Vagina (tissue), 2 donors: ENCODE measurements at places on chromosomes 4 and X.

DNA sequence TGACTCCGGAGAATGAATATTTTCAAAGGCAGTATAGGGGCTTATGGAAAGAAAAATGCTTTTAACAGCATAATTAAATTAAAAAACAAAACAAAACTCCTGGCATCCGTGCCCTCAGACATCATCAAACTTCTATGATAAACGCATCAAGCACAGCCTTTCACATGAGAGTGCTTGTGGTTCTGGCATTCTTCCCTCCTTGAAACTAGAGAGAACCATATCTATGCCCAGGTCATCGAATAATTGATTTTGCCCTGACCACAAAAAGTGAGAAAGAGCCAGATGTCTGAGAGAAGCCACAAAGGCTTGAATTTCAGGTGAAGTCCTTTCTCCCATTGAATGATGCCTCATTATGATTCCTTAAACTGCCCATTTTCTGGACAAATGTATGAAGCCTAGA, 286.8 kb downstream of the CBLL2 start:
- DNase-seq = no peak

DNA sequence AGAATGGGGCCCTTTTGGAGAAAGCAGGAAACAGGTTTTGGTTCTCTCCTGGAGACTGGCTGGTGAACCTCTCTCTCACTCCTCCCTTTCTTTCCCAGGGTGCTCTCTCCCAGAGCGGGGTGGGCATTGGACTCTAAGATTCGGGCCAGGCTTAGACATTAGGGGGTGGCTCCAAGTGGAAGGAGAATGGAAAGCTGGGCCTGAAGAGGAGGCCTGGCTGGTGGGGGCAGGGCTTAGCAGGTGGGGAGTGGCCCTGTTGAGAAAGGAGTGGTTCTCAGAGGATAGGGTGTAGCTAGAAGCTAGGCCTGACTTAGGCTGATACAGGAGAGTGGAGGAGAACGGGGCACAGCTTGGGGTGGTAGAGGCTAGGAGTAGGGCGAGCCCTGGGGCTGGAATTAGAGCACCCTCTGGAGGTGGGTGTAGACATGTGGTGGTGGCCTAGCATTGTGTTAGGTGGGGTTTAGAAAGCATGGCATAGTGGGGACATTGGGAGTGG, 5.7 kb downstream of the PLP2 start:
- no peak for DNase-seq

- DNase-seq = no peak
These were observed 8.3 kb downstream of the TRO start for GRCh38 chrX:54928876-54929275.

DNA sequence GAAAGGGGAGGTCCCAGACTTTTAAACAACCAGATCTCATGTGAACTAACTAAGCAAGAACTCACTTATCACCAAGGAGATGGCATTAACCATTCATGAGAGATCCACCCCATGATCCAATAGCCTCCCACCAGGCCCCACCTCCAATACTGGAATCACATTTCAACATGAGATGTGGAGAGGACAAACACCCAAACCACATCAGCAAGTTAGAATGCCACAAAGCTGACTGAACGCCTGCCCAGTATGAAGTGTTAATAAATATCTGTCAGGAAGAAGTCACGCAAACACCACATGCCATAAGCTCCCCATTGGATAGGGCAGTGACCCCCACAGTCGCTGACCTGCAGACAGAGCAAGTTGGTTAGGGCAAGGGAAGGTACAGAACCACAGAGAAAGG, 14.3 kb downstream of the SLC10A6 start:
- no peak for DNase-seq

DNA sequence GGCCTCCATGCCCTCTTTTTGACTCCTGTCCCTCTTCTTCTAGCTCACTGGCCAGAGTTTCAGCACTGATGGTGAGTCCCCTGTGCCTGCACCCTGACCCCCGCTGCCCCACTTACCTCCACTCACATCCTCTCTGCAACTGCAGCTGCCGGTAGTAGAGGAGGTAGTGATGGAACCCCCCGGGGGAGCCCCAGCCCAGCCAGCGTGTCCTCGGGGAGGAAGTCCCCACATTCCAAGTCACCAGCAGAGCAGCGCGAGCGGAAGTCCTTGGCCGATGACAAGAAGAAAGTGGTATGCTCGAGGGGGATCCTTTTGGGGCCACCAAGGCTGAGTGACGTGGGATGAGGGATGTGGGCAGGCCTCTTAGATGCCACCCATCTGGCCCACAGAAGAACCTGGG, 5.8 kb downstream of the ARAF start:
- DNase-seq = no peak

- DNase-seq = no peak
These were observed 128.7 kb upstream of the TLL1 start for GRCh38 chr4:165744370-165744769.

DNA sequence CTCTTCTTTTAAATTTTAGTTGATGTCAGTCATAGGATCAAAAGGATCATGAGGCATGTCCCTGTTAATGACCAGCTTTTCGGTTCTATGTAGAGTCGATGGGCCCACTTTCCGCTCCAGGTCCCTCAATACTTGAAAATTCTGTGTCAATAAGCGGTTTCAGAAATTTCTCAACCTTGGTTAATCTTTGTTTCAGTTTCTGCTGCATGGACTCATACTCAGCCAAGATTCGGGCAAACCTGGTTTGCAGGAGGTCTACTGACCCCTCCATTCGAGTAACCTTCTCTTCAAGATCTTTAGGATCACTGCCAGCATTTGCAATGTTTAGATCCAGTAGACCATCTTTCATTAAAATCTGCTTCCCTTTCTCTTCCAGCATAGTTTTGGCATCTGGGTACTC, 22.0 kb upstream of the NFXL1 start:
- no peak for DNase-seq

- no peak for DNase-seq
These were observed 145.9 kb downstream of the CPEB2 start for GRCh38 chr4:15148199-15148598.

DNA sequence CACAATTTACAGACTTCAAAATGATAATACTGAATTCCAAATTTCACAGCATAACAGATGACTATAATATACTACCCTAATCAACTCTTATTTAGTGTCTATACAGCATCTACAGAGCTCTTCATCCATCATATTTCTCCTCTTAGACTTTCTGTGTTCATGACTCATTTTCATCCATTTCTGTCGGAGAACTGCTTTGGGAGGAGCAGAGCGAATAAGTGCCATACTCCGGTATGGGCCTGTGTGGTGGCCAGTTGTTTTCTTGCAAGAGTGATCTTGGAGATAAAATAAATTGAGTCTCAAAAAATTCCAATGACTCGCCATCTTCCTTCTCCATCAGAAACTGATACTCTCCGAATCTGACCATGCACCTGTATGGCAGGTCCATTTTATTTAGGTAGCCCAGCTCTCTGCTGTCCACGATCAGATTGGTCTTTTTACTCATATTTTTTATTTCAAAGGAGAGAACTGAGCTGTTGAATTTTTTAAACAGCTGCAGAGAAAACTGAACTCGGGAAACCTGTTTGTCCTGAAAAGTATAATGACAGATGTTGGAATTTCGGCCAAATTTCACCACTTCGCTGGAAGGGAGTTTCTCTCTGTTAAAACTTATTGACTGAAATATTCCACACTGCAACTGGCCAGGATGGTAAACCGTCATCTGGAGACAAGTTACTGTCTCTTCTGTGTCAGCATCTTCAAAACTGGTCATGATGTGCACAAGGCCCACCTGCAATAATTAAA, 7.8 kb downstream of the TIFA start:
- no peak for DNase-seq

- no peak for DNase-seq
These were observed 11.5 kb downstream of the RAB9A start for GRCh38 chrX:13700380-13700779.

DNA sequence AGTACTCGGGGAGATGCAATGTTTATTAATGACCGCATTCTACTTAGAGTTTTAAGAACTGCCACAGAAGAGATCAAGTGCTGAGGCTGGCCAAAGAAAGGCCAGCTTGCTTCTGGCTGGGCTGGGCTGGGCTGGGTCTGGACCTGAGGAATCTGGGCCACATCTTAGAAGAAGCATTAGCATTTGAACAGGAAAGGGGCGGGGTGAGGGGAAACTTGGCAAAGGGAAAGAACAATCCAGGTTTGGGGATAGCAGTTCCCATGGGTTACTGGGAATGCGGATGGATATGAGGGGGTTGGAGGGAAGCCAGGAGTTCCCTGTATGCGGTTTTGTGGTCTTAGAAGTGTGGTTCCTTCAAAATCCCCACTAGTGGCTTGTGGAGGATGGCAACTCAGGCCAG, 83.3 kb downstream of the CLDN34 start:
- no peak for DNase-seq

- DNase-seq = no peak
These were observed 135.8 kb upstream of the IL1RAPL2 start for GRCh38 chrX:104430072-104430741.

GRCh38 chrX:20063716-20064351, 52.9 kb downstream of the MAP7D2 start:
- DNase-seq = no peak

- DNase-seq = no peak
These were observed 42.3 kb downstream of the ATXN3L start for GRCh38 chrX:13277539-13277938.

GRCh38 chrX:43861750-43862149, 20.5 kb downstream of the MAOB start:
- DNase-seq = no peak

GRCh38 chr4:133929531-133930239, 271.9 kb downstream of the PABPC4L start:
- no peak for DNase-seq

DNA sequence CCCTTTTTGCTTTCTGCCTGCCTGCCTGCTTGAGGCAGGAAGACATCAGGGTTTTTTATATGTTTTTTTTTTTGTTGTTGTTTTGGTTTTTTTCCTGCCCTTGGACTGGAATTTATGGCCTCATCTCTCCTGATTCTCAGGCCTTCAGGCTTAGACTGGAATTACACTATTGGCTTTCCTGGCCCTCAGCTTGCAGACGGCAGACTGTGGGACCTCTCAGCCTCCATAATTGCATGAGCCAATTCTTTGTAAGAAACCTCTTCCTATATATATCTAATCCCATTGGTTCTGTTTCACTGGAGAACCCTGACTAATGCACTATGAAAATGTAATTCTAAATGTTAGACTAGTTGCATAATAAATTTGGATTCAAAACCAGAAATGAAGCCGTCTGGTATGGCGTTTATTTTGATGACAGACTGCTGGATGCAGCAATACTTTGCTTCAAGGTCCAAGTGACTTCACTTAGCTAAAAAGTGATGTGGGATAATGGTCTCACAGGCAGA, 59.0 kb downstream of the SEL1L3 start:
- no peak for DNase-seq

DNA sequence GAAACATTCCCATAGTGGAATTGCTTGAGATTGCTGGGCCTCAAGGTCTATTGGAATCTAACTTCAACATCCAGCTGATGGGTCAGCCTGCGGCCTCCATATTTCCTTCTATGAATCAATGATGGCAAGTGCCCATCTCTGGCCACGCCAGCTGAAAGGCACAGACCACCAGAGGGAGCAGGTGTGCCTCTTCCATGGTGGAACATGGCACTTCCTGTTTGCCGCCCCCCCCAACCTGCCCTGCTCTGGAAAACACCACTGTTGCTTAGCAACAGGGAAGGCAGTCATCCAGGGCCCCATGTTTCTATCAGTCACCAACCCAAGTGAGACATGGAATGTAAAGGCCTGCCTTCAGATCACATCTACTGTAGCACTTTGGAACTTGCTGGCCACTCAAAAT, 11.6 kb downstream of the PAGE4 start:
- DNase-seq = no peak

GRCh38 chrX:67296395-67296794, 247.4 kb upstream of the AR start:
- no peak for DNase-seq

DNA sequence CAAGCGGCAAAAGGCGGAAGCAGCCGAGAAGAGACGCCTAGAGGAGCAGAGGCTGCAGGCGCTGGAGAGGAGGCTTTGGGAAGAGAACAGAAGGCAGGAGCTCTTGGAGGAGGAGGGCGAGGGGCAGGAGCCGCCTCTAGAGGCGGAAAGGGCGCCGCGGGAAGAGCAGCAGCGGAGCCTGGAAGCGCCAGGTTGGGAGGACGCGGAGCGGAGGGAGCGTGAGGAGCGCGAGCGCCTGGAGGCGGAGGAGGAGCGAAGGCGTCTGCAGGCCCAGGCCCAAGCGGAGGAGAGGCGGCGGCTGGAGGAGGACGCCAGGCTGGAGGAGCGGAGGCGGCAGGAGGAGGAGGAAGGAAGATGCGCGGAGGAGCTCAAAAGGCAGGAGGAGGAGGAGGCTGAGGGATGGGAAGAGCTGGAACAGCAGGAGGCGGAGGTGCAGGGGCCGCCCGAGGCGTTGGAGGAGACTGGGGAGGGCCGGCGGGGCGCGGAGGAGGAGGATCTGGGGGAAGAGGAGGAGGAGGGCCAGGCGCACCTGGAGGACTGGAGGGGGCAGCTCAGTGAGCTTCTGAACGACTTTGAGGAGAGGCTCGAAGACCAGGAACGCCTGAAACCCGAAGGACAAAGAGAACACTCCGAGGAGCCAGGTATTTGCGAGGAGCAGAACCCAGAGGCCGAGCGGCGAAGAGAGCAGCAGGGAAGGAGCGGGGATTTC, 72.9 kb downstream of the AASDH start:
- no peak for DNase-seq

- DNase-seq = no peak
These were observed 184.4 kb downstream of the SH2D1A start for GRCh38 chrX:124530803-124531202.

- no peak for DNase-seq
These were observed 145.1 kb downstream of the RBM47 start for GRCh38 chr4:40484346-40485090.

DNA sequence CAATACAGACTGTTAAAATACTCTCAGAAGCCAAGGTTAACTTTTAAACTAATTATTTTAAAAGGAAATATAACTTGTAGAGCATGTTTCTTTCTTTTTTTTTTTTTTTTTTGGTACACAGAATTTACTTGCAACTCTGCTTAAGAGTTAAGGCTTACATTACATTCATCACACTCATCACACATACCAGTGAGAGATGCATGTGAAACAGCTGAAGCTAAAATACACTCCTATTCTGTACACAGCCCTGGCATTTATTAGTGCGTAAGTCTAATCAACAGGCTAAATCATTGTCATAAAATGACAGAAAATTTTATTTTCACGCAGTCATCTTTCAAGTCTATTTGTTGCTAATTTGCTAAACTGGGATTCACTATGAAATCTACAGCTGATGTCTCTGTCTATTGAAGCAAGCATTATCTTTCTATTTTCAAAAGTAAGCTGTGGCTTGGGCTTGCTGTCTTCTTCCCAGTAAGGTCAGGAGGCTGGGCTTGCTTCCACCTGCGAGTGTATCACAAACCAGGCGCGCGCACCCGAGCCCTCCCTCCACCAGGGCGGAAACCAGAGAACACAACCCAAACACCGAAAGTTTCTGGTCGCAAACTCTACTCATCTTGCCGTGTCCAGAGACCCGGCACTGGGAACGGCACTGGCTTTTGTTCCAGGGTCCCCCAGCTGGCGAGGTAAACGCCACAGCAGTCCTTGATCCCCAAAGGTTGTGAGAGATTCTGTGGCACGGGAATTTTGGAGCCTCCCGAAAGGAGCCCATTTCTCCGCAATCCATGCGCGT, 3.9 kb downstream of the MAML3 start:
- no peak for DNase-seq

GRCh38 chr4:23945451-23946017, 55.7 kb upstream of the PPARGC1A start:
- DNase-seq = no peak

- DNase-seq = no peak
These were observed 5.3 kb downstream of the HCFC1 start for GRCh38 chrX:153966283-153966688.
